ENCODE measurements at places on chromosomes 7 and 10.

DNA sequence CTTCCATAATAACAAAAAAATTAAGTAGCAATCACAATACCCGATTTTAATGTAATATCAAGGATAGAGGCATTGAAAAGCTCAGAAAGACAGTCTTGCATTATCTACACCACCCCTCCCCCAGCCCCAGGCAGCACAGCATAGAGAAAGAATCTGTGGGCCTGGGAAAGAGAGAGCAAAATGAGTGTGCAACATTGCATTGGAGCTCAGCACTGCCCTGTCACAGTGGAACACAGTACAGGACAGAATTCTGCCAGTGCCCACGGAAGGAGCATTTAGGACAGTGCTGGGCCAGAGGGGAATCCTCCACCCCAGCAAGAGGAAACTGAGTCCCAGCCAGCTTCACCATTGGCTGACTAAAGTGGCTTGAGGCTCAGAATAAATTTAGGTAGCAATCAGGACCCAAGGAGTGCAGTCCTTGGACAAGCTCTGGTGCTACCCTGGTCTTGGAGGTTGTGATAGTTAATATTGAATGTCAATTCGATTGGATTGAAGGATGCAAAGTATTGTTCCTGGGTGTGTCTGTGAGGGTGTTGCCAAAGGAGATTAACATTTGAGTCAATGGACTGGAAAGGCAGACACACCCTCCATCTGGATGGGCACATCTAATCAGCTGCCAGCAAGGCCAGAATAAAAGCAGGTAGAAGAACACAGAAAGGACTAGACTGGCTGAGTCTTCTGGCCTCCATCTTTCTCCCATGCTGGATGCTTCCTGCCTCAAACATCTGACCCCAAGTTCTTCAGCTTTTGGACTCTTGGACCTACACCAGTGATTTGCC, 234.4 kb downstream of the ANK3 start:
- DNase-seq, result no peak

- DNase-seq, result no peak
These were observed 42.0 kb downstream of the PRPS1L1 start for GRCh38 chr7:17985473-17986239.

DNA sequence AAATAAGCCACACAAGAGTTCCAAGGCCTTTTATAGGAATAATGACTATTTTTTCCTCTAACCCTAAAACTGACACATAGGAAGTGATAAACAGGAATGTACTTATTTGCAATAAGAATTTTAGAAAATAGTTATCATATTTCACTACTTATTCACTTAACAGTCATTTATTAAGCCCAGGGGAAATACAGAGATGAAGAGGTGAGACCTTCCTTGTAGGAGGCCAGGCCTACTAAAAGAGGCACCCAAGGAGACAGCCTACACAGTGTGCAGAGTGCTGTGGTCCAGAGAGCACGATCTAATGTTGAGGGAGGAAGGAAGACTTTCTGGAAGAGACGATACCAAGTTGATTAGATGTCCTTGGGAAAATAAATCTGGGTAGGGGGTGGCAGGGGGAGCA, 45.0 kb upstream of the PPP1R3C start:
- no peak for DNase-seq

GRCh38 chr10:62726142-62726541, 78.4 kb upstream of the ADO start:
- no peak for DNase-seq

DNA sequence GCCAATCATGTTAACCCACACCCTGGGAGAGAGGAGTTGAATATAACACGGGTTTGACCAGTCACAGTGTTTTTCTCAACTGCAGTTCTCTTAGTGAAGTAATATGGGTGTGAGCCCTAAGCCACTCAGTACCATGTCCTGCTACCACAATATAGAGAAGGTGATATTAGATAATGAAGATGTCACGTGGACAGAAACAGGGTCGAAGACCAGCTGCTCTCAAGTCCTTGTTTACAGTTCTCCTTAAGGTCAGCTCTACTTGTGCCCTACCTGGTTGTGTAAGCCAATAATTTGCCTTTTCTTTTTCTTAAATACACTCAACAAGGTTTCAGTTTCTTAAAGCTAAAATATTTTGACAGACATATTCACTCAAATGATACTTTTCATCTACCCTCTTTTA, 128.3 kb upstream of the POT1 start:
- DNase-seq, result no peak

Measured in SK-MEL-5 (cell line).